ENCODE measurements at places on chromosomes 7 and 10.

DNA sequence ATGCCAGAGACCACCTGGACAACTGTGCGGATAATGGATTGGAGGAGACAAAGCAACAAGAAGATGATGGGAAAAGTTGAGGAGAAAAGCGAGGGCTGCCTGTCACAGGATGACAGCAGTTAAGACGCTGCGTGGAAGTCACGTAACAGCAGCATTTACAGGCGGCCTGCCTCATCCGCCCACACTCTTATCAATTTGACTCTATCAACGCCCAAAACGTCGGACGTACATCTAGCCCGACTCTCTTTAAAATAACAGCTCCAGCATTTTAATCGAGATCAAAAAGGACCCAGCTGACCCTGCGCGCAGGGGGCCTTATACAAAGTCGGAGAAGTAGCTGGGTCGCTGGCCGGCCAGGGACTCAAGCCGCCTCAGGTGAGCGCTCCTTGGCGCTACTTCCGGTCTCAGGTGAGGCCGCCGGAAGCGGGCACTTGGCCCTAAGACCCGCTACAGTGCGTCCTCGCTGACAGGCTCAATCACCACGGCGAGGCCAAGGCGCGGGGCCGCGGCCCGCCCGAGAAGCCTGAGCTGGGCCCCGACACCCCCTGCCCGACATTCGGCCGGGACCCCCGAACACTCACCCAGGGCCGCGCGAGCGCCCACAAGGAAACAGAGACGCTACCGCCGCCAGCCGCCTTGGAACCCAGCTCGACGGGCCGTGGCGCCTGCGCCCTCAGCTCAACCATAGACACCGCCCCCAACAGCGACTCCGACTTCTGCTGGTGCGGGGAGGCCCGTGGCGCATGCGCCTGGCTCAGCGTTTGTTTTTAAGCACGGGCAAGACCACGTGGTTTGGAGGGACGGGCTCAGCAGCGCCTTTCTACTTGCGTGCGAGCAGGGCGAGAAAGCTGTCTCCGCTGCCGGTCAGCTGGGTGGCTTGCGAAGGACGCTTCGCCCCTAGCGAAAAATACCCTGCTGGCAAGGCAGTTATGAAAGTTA lies at the start of gene ERCC6:
Gene ERCC6, minus strand, starts transcription at position 741 of the 939 bp plus-strand sequence.
- DNase-seq = peak; percentile 99

DNA sequence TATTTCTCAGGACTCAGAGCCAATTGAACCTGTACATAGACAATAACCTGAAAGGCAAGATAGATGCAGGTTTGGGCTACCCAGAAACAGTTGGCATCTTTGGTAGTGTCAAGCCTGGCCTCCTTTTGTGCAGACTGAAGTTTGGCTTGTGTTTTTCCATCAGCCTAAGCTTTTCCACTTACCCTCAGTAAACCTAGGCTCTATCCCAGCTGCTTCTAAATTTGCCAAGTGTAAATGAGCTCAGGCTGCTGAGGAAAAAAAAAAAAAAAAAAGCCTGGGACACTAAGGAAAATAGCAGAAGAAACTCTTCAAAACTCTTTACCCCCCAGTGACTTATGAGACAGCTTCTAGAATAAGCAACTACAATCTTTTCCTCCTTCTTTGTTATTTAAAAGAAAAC lies 316.3 kb upstream of the SORCS1 start:
- no peak for DNase-seq

DNA sequence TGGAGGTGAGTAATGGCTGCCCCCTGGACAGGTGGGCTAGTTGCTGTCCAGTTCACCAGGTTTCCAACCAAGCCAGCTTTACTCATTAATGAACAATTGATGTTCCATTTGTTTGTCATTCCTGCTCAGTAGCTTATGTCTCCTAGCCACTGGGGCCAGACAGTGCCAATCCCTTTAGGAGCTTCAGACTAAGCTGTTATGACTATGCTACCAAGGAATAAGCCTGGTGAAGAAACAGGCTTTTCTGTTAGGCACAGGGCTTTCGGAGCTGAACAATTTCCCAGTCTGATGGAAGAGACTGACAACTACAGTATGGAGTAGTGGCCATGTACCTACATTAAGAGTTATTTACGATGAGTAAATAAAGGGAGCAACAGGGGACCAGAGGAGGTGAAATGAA lies 2.1 kb upstream of the FMC1 start:
- no peak for DNase-seq

GRCh38 chr7:1103009-1103788 lies 15.3 kb downstream of the GPER1 start:
- DNase-seq = no peak

- peak; percentile 35 for DNase-seq
These were observed 19.0 kb upstream of the CPN1 start for GRCh38 chr10:100100651-100101184.

DNA sequence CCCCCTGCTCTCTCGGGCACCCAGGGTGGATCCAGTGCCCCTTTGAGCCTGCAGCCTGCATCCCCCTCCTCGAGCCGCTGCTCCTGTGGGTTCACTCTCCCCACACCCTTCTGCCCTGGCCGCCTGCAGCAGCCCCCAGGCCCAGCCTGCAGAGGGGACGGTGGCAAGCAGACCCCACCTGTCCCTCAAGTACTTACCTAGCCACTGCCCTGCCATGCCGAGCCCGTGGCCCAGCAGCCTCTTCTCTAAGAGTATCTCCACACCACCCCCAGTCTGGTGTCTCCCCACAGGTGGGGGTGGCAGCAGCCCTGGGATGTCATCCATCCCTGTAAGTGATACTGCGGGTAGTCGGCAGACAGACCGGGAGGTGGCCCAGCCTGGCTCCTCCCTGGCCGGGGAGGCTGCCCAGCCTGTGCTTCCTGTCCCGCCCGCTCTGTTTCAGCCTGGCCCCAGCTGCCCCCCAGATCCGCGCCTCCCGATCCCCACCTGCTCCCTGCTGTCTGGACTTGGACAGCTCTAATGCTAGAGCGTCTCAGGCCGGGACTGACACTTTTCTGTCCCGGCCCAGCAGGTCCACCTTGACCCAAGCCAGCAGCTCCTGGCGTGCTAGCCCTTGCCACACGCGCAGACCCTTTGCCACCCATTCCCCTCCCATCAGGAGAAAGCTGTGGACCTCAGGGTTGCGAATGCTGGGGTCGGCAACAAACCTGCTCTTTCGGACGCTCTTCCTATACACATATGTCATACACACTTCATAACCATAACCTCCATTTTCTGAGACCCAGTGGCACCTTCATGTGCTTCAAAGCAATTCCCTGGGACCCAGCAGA lies 25.0 kb downstream of the YKT6 start:
- DNase-seq = no peak

DNA sequence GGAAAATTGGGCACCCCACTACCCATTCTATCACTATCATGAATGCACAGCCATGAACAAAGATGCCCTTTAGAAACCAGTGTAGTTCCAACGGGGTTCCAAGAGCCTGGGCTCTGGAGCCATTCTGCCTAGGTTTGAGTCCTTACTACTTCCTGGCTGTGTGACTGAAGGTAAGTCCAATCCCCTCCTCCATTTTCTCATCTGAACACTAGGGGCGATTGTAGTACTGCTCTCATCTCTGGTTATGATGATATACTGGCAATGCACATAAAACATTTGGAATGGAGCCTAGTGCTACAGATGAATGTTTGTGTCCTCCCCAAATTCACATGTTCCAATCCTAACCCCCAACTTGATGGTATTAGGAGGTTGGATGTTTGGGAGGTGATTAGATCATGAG lies 28.1 kb upstream of the CDH23 start:
- no peak for DNase-seq

DNA sequence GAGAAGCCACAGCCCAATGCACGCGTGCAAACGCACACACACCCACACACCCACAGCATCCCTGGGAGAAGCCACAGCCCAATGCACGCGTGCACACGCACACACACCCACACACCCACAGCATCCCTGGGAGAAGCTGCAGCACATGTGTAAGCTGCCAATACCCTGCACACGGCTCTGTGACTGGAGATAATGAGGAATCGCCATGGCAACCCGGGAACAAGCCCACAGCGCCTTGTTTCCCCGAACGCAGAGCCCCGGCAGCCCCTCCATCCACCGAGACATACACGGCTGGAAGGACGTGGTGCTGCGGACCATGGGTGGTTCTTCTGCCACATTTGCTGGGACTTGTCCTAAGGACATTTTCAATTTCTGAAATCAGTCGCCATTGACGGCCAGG lies 221.3 kb downstream of the PTPRN2 start:
- no peak for DNase-seq
